ENCODE measurements at places on chromosomes 3 and 15.

GRCh38 chr3:111517801-111518200 lies 24.2 kb upstream of the CD96 start:
- no peak for DNase-seq

DNA sequence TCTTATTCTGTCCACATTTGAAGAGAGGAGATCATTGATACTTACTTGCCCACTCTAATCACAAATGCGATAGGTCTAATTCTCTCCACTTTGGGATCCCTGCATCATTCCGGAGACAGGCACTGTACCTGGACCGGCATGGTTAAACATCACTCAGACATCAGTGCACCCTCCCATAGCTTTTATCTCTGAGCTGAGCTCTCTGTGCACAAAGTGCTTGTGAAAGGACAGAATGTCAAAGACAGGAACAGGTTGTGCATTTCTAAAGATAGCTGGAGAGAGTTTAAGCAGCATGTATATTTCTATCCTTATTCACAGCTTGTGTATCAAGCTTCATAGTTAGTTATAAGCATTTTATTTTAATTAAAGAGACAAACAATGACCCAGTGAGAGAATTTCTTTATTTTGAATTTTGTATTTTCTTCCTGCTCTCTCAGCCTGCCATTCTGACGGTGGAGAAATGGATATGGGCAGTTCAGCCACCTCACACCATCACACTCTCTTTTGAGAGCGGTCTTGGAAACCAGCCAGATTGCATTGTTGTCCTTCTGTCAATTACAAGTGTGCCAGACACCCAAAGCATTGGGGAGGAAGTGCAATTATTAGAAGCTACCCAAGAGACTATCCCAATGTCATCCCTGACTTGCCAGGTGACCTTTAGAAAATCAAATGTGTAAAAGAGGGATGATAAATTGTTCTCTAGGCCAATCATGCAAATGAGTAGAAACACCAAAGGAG lies 65.2 kb upstream of the CHL1 start:
- DNase-seq, result no peak

GRCh38 chr15:58479941-58480340 lies 48.1 kb downstream of the LIPC start:
- no peak for DNase-seq

DNA sequence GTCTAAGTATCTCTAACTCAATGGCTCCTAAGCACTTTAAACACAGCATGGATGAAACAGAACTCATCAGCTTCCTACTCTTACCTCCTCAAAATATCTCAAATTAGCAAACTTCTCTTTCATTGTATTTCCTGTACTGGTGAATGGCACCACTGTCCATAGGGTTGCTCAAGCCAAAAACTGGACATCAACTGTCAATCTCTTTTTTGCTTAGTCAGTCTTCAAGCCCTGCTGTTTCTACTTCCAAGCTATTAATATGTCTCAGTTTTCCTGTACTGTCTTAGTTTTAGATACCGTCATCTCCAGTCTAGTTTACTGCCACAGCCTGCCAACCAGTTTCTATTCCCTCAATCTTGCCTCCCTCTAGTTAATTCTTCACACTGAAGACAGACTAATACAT lies 48.3 kb upstream of the KPNA4 start:
- no peak for DNase-seq

DNA sequence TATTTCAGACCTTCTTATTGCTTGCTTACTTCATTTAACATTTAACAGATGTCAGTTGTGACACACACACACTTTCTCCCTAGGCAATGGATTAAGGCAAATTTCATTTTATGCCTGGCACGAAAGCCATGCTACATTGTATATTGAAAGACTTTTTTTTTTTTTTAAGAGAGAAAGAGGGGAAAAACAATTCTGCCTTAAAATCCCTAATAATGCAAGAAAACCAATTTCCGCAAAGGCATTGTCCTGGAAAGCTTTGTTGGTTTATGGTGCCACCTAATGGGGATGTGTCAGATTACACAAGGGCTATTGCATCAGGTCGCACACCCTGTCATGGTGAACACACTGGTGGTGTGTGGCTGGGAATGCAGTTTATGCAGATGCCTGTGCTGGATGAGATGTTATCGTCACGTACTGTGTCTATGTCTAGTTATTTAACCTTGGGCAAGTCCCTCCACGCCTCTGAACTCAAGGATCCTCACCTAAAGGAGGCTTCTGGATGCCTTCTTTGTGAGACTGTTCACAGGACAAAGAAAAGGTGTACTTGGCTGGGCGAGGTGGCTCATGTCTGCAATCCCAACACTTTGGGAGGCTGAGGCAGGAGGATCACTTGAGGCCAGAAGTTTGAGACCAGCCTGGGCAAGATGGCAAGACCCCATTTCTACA lies 37.3 kb upstream of the RFTN1 start:
- peak; percentile 73 for DNase-seq

DNA sequence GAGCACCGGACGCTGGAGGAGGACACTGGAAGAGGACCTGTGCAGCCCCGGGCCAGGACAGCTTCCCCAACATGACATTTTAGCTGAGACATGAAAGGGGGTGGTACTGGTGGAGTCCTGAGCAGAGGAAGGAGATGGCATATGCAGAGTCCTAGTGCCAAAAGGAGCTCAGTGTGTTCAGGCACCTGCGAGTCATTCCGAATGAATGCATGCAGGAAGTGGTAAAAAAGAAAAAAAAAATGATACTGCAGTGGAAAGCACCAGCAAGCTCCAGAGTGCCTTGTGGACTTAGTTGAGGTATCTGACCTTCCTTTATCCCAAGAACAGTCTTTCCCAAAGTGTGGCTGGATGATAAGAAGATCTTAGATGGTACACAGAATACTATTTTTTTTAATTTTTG lies 6.6 kb upstream of the ZNF148 start:
- DNase-seq, result no peak

- DNase-seq, result peak; percentile 42
These were observed 135.1 kb upstream of the RASGRP1 start for GRCh38 chr15:38699633-38700230.

DNA sequence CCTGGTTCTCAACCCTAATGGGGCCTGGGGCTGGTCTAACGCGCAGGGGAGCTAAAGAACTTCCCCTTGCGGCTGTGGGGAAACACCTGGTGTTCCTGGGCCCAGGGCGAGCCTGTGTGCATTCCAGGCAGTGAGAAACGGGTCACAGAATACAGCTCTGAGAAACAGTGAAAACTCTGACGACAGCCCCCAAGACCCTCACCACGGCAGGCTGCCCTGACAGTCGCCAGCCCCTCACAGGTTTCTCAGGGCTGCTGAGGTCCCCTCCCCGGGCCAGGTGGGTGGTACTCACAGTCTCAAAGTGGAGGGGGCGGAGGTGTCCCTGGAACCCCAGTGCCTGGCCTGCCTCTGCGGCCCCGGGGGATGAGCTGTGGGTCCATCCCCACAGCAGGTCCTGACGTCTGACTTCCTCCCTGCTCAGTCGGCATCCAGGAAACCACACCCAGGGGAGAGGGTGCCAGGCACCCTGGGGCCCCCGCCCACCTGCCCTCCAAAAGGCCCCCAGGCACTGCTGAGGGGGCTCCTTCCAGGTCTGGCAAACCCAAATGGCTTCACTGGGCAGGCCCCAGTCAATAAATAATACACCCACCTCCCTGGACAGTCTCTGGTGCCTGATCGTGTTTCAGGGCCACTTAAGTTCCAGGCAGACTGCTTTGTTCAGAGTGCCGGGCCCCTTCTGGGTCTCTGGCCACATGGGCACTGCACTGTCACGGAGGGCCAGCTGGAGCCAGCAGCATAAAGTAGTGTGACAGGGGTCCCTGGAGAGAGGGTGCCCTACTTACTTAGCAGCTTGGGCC lies 57.7 kb downstream of the IQSEC1 start:
- no peak for DNase-seq

GRCh38 chr3:176867681-176868663 lies 329.3 kb downstream of the TBL1XR1 start:
- DNase-seq, result no peak

DNA sequence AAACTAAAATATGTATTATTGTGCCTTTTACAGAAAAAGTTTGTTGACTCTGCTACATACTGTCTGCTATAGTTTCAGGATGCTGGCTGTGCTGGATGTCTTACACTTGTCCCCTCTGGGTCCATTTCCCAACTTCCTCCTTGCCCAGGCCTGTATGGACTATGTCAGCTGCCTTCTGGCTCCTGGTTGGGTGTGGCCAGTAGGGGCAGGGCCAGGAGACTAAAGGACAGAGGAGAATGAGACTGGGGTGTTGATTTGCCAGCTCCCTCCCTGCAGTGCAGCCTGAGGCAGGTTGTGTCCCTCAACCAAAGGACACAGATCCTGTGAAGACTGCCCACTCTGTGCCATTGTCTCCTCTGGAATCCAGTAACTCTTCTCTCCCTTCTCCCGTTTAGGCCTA lies 90.6 kb upstream of the UBE2E2 start:
- no peak for DNase-seq

DNA sequence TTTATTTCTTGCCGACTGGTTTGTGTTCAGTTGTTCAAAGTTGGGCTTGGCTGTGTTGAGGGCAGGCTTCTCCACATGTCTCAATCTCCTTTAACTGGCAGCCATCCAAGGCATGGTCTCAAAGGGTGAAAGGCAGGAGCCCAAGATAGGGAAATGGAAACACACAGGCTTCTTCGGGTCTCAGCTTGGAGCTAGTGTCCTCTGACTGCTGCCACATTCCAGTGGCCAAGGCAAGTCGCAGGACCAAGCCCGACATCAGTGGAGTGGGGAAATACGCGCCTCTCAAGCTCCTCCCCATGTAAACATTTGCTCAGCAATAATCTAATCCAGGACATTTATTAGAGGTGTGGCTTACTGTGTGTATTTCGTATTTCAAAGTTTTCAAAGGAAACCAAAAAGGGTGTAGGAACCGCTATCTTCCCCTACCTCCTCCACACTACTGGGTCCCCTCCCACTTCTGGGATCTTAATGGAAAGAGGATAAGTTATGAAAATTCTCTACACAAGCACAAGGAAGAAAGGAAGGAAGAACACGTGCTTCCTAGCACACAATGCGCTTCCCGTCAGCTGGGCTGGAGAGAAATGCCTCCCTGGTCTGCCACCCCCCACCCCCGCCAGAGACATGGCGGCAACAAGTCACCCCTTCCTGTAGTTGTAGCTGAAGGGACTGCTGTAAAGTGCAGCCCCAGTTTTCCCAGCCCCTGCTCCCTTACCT lies 181.7 kb downstream of the FAM43A start:
- no peak for DNase-seq

- DNase-seq, result no peak
These were observed 78.9 kb downstream of the GTF2E1 start for GRCh38 chr3:120821426-120821825.

DNA sequence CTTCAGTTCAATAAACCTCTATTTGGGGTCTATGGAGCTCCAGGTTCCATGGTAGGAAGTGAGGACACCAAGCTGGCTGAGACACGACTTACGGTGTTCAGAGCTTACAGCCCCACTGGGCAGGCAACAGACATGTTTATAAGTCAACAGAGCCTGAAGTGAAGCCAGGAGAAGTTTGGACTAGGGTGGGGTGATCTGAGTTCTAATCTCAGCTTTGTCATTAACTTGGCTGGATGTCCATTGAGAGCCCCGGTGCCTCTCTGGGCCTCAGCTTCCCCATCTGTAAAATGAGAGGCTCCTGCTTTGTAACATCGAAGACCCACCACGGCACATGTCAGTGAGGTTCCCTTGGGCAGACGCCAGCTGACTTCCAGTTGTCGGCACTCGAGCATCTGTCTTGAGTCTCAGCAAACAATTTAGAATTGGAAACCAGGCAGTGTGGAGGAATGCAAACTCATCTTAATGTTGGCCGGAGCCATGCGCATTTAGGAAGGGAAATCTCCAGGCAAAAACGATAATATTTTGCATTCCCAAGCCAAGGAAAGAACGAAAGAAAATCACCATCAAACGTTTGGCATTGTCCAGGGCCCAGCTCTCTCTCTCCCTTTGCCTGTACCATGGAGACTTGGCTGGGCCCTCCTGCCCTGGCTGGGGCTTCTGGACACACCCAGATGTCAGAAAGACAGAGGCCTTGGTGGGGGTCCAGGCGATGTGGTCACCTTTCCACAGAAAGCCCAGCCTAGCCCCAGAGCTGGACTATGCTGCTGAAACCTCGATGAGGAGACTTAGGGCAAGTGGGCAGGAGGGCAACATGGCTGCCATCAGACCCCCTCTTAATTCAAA lies 18.4 kb downstream of the ITGA11 start:
- no peak for DNase-seq

GRCh38 chr3:107969994-107970819 lies 120.6 kb downstream of the CD47 start:
- DNase-seq, result no peak

GRCh38 chr15:89429986-89430385 lies 66.4 kb downstream of the RHCG start:
- DNase-seq, result no peak

DNA sequence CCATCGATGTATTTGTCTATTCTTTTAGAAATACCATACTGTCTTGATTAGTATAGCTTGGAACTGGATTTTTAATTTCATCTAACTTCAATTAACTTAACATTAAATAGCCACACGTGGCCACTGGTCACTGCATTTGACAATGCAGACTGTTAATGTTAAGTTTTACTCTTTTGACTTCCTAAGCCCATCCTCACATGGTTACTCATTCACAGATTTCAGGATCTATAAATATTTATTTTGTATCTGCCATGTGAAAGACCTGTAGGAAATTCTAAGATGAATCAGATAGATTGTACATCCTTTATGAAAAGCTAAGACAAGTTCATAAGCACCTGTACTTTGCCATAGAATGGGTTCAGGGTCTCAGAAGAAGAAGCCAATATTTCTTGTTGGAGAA lies 8.3 kb upstream of the RORA start:
- no peak for DNase-seq

DNA sequence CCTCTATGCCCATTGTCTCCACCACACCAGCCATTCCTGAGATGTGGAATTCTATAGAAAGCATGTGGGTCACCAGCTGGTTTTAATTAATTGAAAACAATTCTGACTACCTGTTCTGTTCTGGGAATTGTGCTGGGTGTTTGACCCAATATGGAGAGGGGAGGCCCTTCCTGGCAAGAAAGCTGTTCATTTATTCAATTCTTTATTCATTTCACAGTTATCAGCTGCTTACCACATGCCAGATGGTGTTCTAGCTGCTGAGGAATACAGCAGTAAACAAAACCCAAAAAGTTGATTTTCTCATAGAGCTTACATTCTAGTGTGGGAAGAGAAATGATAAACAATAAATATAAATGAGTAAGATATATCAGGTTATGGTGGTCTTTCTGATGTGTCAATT lies 296.1 kb upstream of the RASGRP1 start:
- DNase-seq, result no peak

GRCh38 chr15:90402223-90402622 lies 14.2 kb downstream of the IQGAP1 start:
- DNase-seq, result no peak

DNA sequence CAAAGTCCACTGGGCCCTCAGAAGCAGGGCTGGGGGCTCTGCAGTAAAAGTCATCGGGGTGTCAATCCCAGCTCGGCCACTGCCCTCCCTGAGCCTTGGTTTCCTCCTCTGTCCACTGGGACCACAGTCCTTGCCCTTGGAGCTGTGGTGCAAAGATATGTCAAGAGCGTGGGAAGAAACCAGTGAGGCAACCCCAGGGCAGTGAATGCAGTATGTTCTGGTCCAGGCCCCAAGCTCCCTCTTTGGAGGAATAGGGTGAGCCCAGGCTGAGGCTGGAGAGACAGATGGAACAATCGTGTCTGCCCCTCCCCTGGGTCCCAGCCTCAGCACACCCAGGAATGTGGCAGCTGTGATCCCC lies 779 bp downstream of the GRIP2 start:
- DNase-seq, result no peak

GRCh38 chr3:114376516-114377185 lies 82.8 kb downstream of the TIGIT start:
- no peak for DNase-seq

Data from activated CD4-positive, alpha-beta T cell treated with anti-CD3 and anti-CD28 coated beads for 24 hours (primary cell).